M059J (cell line): ENCODE measurements at places on chromosomes 13 and 19. TPM values are rescaled to one million over a fixed set of nuclear protein-coding genes. Genes with fewer than 3 reads are reported as not detected.

DNA sequence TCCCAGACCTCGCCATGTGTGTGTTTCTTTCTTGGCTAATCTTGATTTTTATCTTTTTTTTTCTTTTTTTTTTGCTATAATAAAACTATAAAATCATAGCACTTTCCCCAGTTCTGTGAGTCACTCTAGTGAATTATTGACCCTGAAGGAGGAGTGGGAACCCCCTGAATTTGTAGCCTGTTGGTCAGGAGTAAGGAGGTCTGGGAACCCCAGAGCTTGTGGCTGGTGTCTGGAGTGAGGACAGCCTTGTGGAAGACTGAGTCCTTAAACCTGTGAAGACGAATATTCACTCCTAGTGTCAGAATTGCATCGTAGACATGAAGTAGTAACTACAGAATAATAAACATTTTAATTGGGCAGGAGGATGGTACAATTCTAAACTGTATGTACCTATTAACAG lies 7.4 kb downstream of the EID2B start:
- DNase-seq = no peak

- no peak for DNase-seq
These were observed 399 bp upstream of the ZNF136 start for GRCh38 chr19:12162513-12162881.

DNA sequence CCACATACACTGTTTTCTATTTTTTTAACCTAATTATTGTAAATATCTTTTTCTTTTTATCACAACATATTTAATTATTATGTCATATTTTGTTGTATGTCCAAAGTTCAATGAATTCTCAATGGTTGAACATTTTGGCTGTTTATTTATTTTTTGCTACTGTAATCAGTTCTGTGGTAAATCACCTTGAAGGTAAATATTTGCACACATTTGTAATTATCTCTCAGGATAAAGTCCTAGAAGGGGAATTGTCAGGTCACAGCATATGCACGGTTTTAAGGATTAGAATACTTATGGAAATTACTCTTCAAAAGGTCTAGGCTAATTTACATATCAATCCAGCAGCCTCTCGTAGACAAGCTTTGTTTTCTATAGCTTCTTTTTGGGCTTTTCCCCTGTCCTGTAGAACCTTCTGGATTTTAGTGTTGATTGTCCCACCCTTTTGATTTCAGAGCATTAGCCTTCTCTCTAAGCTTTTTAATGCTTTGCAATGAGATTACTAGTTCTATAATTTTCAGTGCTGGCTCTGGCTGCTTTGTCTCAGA lies 362.6 kb downstream of the KCNRG start:
- DNase-seq = no peak

The DKKL1 gene
- not detected in 2 replicates for total RNA-seq
